ENCODE measurements at places on chromosomes 1 and 21.

DNA sequence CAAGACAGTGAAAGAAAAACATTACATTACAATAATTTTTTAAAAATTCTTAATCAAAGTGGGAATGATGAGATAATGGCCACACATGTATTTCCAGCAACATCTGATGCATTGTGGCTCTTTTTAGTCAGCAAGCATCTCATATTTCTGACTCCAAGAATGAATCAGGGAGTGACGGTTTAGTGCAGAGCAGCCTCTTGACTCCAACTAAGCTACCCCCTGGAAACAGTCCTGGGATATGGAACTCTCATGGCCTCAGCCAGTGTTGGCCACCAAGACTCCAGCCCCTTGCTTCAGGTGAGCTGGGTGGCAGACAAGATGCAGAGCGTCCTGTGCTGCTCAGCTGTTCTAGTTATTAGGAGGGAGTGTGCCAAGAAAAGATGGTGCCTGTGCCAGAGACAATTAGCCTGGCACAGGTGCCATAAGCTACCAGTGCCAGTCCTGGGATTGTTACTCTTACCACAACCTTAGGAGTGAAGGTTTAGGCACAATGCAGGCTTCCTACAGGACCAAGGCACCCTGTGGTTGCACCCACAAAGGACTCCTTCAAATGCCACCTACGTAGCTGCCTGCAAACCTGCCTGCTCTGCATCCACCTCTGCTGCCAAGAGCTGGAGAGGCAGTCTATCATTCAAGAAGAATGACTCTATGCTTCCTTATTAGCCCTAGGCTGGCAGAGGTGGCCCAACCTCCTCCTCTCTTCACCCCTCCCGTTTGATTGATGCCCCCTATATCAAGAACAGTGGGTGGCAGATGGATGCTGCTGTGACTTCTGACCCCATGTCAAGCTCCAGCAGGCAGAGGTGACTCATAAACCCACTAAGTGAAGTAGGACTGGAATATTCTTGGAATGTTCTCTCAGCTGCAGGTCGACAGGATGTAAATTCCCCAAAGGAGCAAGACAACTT, 6.0 kb upstream of the SEC16B start:
- DNase-seq, result no peak

- peak; percentile 40 for DNase-seq
Observed at GRCh38 chr1:108560874-108561459, 1.1 kb downstream of the EEIG2 start.

DNA sequence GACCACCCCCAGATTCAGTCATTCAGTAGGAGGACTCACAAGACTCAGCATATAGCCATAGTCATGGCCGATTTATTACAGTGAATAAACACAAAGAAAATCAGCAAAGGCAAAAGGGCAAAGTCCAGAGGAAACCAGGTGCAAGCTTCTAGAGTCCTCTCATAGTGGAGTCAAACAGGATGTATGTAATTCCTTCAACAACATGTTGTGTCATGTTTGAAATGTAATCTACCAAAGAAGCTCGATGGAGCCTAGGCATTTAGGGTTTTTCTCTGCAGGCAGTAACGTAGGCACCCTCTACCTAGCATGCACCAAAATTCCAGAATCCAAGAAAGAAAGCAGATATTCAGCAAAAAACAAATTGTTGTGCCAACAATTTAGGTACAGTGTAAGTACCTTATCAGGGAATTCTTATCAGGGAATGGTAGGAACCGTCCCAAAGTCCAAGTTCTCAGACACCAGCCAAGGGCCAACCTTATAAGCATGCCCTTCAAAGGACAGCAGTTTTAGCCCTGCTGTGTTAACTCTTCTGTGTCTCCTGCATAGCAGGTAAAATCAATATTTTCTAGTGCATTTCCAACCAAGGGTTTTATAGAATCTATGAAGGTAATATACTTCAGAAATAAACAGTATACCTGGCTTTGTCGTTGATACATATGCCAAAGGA, 16.1 kb upstream of the SLAMF6 start:
- DNase-seq, result no peak

GRCh38 chr1:208009706-208010444, 99.0 kb upstream of the CD34 start:
- DNase-seq, result no peak

DNA sequence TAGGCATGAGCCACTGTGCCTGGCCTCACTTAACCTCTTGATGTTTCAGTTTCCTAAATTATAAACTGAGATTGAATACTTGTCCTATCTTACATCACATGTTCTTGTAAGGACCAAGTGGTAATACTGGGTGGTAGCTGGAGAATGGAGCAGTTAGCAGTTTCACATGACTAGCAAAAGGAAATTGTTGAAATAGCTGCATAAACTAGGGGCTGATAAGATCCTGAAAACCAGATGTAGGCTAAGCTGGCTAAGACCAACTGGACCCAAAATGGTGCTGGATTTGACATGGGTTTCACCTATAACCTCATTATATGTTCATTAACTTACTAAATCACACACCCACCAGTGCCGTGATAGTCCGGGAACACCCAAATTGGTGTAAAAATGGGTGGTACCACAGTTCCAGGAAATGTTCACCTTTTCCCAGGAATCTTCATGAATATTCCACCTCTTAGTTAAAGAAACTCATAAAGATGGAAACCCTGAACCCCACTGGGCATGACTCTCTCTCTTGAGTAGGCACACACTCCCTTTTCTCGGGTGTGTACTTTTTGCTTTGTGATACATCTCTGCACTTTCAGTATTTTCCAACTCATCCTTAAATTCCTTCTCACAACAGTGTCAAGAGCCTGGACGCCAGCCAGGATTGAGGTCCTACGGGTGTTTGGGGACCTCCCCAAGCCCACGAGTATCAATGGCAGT, at the start of gene PAPPA2:
PAPPA2 (plus strand) TSS at position 502 of the 705 bp plus-strand sequence. CDS start 93,148 bp downstream, outside the sequence.
- no peak for DNase-seq

- DNase-seq, result no peak
Observed at GRCh38 chr1:210070531-210070930, 132.5 kb downstream of the SYT14 start.

DNA sequence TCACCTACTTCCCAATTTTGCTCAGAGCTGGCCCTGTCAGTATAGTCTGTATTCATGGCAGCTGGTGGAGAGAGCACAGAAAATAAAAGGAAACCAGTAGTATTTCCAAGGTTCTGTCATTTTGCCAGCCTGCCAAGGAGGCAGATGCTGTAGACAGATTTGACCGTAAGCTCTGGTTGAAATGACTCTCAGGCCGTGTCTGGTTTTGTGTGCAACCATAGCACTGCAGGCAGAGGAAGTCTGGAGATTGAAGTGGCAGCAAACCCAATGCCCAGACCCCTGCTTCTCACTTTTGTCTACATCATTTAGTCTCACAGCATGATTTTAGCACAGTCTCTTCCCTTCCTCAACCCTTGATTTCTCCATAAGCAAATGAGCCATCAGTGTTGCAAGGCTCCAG, 291.7 kb downstream of the PAPPA2 start:
- DNase-seq, result no peak

All from stimulated activated CD4-positive, alpha-beta T cell treated with anti-CD3 and anti-CD28 coated beads, Interleukin-1b, Interleukin-23, amount 100 ng/mL, for 48 hours (primary cell).